ENCODE measurements at places on chromosomes 12 and 14. TPM values are rescaled to one million over a fixed set of nuclear protein-coding genes. Genes with fewer than 3 reads are reported as not detected.

- no peak for DNase-seq
Measured at GRCh38 chr12:66244446-66244845, 55.4 kb downstream of the IRAK3 start.

NAV3 gene
- total RNA-seq, result 9.3 TPM

GALC gene
- 22.9 TPM for total RNA-seq

SERPINA10 gene
- total RNA-seq, result 0.28 TPM

TPPP2 gene
- total RNA-seq, result not detected
